ENCODE measurements at places on chromosomes 7 and 10. TPM values are rescaled to one million over a fixed set of nuclear protein-coding genes. Genes with fewer than 3 reads are reported as not detected.

DNA sequence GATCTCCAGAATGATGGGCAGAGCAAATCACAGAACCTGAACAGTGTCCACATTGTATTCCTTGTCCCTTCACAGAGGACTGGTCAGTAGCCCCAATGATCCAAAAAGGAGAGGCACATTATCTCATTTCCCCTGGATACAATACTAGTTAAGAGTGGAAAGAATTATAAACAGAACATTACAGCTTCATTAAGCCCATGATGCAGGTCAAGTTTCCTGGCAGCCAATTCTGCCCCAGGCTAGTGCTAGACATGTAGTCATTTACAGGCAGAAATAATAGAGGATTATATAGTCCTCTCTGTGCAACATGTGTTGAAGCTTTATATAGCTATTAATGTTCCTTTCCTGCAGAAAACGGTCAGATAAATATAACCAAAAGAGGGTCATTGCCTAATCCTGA is 124.3 kb upstream of the WNT16 start:
- no peak for DNase-seq

DNA sequence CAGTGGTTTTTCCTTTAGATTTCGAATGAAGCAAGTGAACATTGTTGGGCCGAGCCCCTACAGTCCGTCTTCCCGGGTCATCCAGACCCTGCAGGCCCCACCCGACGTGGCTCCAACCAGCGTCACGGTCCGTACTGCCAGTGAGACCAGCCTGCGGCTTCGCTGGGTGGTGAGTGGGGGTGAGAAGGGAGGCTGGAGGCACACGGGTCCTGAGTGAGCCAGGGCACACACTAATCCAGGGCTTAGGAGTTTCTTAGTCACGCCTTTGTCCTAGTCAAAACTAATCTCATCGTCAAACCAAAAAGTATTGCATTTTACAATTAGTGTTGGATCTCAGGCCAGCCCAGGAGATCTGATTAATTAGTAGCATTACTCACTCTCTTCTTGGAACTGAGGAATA is 568.8 kb upstream of the FOXK1 start:
- no peak for DNase-seq

DNA sequence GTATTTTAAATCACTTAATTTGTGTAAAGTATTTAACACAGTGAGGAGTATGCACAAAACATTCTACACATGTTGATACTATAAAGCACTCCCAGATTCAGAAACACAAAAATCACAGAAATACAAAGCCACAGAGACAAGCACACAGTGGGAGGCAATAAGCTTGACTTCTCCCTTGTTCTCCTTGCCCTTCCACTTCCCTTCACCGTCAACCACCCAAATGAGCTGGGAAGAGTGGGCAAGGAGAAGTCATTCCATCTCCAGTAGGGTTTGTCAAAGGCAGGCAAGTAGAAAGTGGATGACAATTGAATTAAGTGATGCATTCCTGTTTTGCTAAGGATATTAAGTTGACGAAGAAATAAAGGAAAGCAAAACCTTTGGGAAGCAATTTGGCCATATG is 4.2 kb upstream of the TMEM139 start:
- DNase-seq: no peak

- DNase-seq: peak; percentile 21
These were observed 85.0 kb downstream of the KMT2E start for GRCh38 chr7:105098863-105099515.

GRCh38 chr10:99855479-99856071 is 73.1 kb downstream of the ABCC2 start:
- no peak for DNase-seq

GRCh38 chr10:43667761-43668386 is 19.2 kb upstream of the ZNF32 start:
- no peak for DNase-seq

GRCh38 chr7:84249656-84250055 is 55.1 kb upstream of the SEMA3A start:
- DNase-seq: no peak

DNA sequence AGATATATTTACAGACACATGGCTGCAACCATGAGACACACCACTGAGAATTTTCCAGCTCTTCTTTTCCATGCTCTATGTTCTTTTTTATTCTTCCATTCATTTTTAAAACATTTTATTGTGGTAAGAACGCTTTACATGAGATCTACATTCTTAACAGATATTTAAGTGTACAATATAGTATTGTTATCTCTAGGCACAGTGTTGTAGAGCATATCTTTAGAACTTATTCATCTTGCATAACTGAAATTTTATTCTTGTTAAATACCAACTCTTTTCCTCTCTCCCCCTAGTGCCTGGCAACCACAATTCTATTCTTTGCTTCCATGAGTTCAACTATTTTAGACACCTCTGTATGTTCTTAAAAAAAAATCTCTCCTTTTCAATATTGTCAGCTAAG is 67.1 kb upstream of the HABP2 start:
- no peak for DNase-seq

- DNase-seq: no peak
These were observed 26.6 kb downstream of the RHEB start for GRCh38 chr7:151493083-151493482.

Gene OR6B1
- total RNA-seq: not detected

Gene ODAD2
- not detected for total RNA-seq

Gene PHYHIPL
- not detected for total RNA-seq
